ENCODE measurements at places on chromosomes 1 and 21.

GRCh38 chr1:86231076-86231475 lies 74.5 kb upstream of the COL24A1 start:
- no peak for DNase-seq

GRCh38 chr1:13675151-13675651 lies 24.8 kb upstream of the PRDM2 start:
- no peak for DNase-seq

DNA sequence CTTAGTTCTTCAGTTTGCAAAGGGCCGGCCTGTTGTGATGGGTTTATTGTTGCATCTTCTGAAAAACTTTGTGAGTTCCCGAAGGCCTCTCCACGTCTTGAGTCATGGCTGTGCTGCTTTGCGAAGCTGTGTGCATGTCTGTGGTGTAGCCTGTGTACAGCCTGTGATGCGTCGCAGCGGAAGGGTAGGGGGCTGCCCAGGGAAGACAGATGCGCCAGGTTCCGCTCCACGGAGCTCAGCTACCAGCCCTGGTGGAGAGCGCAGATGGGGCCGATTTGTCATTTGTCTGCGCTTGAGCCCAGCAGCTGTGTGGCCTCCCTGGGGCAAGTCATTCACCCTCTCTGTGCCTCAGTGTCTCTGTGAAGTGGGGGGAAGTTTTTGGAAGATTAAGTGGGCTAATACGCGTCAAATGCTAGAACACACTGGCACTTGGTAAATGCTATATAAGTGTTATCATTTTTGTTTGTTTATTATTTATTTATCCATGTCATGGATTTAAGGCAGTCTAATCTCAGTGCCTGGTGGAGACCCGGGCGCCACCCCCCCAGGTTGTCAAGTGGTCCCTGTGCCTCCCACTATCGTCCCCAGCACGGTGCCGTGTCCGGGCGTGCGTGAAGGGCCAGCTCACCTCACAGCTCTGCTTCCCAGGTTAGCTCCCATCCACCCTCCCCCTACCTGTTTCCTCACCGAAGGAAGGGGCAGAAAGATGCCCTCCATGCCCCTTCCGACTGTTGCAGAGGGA lies 8.4 kb downstream of the PDE9A start:
- DNase-seq: no peak

- no peak for DNase-seq
Observed at GRCh38 chr1:16243215-16243610, 6.2 kb upstream of the CPLANE2 start.

- no peak for DNase-seq
Observed at GRCh38 chr1:168970926-168971659, 135.4 kb upstream of the ATP1B1 start.

- DNase-seq: no peak
Observed at GRCh38 chr1:245566952-245567351, 412.2 kb downstream of the KIF26B start.

- DNase-seq: no peak
Observed at GRCh38 chr1:237542525-237543418, 347.9 kb downstream of the ZP4 start.

- no peak for DNase-seq
Observed at GRCh38 chr1:171116676-171117075, 26.0 kb downstream of the FMO3 start.

DNA sequence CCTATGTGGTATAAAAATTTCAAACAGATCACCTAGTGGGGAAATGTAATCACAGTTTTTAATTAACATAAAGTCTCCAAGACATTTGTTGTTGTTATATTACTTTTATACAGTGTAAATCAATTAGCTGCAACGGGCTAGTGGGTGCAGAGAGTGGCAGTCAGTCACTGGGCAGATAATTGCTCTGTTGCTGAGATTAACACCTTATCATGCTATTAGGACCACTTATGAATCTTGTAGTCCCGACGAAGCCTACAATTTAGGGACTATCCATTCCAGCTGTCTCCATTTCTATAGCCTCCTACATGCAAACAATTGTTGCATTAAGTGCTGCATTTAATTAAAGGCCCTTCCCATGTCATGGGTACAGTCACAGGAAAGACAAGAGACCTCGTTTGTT lies 158.9 kb upstream of the PROX1 start:
- DNase-seq: peak; percentile 12

- no peak for DNase-seq
Observed at GRCh38 chr1:208088319-208088718, 155.9 kb downstream of the PLXNA2 start.

GRCh38 chr1:213826891-213827290 lies 160.9 kb upstream of the PROX1 start:
- DNase-seq: no peak

DNA sequence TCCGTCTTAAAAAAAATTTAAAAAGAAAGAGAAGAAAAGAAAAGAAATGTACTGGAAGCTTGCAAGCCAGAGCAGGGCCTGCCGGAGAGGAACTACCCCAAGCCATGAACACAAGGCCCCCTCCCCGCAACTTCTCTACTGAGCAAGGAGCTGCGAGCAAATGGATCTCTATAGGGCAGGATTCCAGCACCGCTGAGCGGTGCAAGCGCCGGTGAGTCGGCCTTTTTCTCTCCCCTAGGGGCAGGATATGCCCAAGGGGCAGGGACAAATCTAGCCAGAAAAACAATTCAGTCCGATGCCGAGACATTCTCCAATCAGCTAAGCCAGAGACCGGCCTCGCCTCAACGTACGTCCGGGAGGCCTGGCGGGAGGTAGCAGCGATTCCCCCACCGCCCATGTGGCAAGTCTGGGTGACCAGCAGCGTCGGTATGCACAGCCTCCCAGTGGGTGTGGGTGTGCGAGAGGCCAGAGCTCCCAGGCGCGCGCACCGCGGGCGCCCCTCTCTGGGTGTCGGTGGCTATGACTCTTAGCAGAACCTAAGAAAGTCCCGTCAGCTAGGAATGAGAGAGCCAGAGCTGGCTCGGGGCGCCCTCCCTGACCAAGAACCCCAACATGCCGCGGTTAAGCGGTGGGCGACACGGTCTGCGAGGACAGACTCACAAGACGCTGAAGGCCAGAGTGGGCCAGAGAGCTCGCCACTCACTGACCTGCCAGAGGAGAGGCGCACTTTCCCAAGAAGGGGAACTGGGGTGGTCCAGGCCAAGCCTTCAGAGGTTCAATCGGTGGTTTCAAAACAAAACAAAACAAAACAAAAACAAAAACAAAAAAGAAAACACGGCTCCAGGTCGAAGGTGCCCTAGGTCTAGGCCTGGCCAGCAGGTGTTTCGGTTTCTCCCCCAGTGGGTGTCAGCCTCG lies 1.9 kb downstream of the CSMD2 start:
- DNase-seq: peak; percentile 65

DNA sequence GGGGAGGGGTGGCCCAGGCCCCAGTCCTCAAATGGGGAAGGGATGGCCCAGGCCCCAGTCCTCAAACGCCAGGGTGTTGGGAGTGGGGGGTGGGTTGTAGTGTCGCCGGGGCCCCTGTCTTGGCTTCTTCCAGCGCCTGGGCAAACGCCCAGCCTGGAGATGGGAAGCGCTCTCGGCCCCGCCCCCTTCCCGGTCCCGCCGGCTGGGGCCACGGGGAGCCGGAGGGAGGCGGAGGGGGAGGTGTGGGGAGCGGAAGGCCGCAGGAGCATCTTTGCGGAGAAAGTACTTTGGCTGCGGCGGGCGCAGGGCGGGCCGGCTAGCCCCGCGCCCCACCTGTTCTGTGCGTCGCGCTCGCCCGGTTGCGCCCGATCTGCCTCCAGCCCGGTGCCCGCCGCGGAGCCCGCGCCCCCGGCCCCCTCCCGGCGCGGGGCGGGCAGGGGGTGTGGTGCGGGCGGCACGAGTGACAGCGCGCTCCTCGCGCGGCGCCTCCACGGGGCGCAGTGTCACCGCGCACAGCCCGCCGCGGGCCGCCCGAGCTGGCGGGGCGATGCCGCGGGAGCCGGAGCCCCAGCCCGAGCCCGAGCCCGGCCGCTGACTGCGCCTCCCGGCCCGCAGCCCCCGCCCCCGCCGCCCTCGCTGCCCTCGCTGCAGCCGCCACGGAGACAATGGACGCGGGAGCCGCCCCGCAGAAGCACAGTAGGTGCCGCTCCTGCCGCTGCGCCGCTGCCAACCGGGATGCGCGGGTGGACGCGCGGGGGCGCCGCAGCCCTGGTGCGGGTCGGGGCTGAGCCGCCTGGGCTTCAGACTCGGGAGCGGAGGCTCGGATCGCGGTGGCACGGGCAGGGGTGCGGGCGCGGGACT lies 31.1 kb upstream of the PEX10 start:
- no peak for DNase-seq

DNA sequence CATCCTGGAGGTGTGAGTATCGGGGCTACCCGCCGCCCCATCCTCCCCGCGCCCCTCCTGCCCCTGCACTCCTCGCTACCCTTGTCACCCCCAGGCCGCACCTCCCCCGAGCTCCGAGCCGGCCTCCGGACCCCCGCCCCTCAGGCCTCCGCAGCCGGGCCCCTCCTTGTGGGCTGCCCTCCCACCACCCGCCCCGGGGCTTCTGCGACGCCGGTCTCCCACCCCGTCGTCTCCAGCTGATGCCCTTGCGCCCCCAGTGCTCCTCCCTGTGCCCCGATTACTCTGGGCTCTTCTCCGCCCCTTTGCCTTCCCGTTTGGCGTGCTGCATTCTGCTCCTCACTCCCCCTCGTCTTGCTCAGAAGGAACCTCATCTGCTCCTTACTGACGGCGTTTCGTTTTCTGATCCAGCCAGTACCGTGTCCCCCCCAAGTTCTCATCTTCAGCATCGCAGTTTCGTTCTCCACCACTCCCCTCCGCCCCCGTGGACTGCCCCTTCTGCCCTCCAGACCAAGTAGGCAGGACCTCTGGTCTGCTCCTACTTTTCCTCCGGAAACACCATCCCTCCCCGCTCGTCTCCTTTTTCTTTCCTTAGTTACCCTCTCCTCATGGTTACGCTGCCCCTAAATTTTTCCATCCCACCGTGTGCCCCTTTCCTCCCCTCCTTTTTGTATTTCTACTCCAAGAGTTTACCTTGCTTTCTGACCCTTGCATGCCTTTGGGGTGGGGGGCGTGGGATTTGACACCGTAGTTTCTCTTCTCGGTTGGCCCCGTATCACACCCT lies 841 bp downstream of the SNX27 start:
- no peak for DNase-seq

DNA sequence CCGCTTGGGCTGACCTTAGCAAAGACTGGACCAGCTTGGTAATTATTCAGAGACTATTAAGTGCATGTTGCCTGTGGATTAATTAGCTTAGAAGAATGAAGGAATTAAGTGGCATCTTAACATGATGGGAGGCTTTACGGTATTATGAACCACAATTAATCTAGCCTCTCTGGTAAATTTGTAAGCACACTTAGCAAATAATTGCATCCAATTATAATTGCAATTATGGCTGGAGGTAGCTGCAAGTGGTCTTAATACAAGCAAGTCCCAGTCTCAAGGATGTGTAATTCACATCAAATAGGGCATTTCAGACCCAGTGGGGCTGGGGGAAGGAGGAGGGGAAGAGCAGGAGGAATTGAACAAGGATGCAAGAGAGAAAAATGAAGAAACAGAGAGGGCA lies 151.6 kb downstream of the CNIH3 start:
- DNase-seq: no peak

DNA sequence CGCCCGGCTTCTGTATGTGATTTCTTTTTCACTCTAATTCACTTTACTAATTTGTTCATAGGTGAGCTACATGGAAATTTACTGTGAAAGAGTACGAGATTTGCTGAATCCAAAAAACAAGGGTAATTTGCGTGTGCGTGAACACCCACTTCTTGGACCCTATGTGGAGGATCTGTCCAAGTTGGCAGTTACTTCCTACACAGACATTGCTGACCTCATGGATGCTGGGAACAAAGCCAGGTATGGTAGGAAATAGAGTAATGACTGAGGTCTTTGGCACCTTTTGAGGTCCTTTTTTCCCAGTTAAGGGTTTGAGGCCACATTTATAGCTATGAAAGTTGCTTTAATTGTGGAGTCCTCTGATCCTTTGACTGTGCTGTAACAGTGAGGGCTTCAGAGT lies 56.9 kb downstream of the KIF1B start:
- peak; percentile 13 for DNase-seq

- DNase-seq: no peak
Observed at GRCh38 chr1:228315945-228316588, 90.6 kb downstream of the TRIM11 start.

DNA sequence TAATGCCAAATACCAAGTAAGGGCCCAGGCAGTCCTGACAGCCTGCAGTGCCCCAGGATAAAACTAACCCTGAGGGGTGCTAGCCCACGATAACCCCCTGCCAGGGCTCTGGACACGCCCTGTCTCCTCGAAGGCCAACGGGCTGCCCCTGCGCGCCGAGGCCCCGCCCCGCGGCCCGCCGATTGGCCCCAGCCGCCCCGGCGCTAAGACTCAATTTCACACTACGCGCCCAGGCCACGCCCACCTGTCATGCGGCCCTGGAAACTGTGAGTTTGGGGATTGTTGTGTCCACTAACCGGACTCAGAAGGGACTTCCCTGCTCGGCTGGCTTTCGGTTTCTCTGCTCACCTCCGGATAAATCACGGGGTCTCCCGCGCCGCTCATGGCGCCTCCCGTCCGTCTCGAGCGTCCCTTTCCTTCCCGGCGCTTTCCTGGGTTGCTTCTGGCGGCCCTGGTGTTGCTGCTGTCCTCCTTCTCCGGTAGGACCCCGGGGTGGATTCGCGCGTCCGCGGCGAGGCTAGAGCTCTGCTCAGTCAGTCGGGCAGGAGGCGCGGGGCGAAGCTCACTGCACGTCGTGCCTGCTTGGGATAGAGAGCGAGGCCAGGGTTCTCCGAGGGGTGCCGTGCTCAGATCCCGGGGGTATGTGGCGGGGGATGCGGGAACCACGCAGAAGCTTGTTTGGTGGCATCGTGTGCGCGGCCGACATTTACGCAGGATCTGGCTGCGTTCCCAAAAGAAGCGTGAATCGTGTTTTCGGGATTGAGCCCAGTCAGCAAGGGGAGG lies at the start of gene CR1L:
CR1L (plus strand) TSS at position 282 of the 783 bp plus-strand sequence; CDS start at position 383, 101 bp downstream.
- DNase-seq: peak; percentile 77

DNA sequence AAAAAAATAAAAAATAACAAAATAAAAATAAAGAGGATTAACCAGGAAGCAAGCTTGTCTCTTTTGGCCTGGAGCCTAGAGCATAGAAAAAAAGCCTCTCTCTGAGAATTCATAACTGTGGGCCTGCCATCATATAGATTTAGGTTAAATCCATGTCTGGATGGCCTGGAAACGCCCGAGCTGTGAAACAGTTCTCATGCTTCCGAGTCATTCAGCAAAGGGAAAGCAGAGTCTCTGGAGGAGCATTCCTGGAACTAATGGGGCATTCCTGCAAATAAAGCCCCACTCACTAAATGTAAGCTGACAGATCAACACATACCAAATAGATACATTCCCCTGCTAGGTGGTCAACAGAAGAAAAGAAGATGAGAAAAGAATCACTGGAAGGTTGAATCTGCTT lies 75.8 kb upstream of the GNG4 start:
- DNase-seq: no peak

GRCh38 chr1:234986750-234987414 lies 141.8 kb downstream of the TOMM20 start:
- DNase-seq: no peak

- no peak for DNase-seq
Observed at GRCh38 chr21:16796776-16797175, 716.1 kb upstream of the CXADR start.

DNA sequence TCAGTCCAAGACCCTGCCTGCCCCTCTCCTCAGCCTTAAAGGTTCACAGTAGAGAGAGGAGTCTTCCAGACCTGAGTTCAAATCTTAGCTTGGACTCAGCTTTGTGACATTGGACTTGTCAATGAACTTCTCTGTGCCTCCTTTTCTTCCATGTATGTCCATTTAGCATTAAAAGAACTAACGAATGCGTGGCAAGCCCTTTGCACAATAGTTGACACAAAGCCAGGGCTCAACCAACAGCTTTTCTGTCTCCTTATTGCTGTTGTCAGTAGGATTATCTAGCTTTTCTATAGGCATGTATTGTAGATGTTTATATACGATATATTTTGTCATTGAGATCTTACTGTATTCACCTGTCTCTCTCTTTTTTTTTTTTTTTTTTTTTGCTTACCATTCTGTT lies 450.8 kb downstream of the PTPRU start:
- DNase-seq: no peak
